ENCODE measurements at places on chromosomes 5 and 9.
A peak's percentile ranks its signal among the peaks of the same experiment; 100 is the strongest.

DNA sequence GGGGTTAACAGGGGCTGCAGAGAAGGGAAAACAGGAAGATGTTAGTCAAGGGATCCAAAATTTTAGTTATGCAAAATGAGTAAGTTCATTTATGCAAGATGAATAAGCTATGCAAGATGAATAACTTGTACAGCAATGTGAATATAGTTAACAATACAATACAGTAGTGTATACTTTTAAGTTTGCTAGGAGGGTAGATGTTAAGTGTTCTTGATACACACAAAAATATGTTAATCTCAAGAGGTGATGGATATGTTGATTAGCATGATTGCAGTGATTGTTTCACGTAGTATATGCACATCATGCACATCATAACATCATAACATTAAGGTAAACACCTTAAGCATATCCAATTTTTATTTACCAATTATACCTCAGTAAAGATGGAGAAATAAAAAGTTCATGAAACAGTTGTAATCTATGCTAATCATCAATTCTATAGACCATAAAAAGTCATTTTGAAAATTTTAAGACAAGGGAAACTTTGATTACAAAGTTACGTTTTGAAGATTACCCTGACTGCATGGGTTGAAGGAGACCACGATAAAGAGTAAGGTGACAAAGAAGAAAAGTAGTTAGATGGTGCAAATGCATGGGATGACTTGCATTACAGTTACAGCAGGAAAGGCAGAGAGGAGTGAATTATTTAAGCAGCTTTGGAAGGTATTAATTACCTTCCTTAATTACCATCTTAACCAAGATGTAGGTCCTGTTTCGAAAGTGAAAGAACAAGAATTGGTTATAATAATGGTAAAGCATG, 31.4 kb downstream of the FAM174A start:
- no peak for DNase-seq

GRCh38 chr9:96236854-96237550, 65.0 kb downstream of the HSD17B3 start:
- no peak for DNase-seq

DNA sequence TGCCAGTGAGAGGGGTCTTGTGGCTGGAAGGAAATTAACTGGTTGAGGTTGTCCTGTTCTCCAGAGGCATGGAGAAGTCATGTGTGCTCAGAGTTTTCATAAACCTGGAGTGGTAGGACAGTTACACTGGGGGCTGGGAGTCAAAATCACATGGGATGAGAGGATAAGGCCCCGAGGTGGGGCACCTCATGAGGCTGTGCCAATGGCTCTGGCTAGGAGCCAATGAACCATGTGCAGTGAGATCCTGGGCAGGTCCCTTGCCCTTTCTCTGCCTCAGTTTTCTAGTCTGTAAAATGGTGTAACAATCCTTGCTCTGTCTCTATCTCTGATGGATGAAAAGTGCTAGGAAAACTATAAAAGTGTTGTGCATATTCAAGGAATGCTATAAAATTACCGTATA, 7.0 kb upstream of the SYNPO start:
- no peak for DNase-seq

DNA sequence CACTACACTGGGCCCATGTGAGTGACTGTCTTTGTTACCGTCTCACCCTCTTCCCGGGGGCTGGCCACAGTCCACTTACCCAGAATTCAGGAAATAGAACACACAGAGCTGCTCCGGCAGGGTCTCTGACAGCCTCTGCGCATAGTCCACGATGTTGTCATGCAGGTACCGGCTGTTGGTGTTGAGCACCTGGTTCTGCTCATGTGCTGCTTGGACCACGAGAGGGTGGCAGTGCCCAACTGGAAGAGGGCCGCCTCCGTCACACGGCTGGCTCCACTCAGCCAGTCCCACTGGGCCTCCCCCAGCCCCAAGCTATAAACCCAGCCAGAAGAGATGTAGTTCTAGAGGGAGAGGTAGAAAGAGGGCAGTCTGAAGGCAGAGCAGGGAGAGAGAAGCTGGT, 2.7 kb downstream of the PHYKPL start:
- no peak for DNase-seq

- DNase-seq, result no peak
Measured at GRCh38 chr5:55853041-55853670, 2.0 kb downstream of the IL31RA start.

GRCh38 chr5:16867577-16867953, 68.5 kb downstream of the MYO10 start:
- no peak for DNase-seq

- no peak for DNase-seq
Measured at GRCh38 chr9:79687131-79687447, 115.3 kb downstream of the TLE4 start.

- DNase-seq, result peak; percentile 81
Measured at GRCh38 chr9:137188490-137189296, at the start of the genes ANAPC2 and SSNA1. Gene ANAPC2 (minus strand): TSS chr9:137188560. CDS start chr9:137188532, 28 bp downstream. Gene SSNA1 (plus strand): TSS chr9:137188676. CDS start chr9:137188727, 51 bp downstream.

DNA sequence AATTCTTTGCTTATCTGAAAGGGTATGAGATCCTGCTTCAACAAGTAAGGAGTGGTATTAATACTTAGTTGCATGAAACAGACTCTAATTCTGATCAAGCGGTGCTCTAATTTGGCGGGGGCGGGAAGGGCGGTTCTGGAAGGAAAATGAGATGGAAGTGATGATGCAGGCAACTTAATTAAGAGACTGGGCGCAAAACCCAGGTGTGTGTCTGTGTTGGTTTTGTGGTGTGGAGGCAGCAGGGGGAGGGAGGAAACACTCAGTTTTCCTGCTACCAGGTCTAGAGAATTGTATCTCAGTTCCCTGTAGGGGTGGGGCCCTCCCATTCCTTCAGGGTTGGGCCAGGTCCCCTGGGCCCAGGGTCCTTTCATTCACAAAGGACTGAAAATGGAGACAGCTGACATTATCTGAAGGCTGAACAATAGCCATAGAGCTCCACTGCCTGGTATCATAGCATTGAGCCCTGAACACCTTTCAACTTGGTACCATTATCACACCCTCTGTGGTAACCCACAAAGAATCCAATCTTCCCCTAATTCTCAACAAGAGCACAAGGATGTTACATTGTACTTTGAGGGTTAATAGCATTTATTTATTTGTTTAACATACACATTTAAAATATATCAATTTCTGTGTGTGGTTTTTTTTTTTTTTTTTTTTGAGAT, 17.2 kb upstream of the C5orf47 start:
- DNase-seq, result no peak

DNA sequence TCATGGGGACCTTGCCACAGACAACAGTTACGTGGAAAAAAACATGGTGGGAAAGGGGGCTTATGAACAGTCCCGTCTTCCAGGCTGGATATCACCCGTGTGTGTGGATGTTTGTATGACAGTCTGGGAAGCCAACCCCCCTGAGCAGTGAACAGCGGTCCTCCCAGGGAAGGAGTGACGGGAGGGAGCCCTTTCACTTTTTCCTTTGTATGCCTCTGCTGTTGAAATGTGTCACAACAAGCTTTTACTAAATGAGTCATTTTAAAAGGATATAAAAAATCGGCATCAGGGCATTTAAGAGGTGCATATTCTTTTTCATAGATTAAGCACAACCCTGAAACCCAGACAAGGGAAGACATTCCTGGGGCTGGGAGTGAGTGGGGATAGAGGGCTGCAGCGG, 5.1 kb downstream of the MYMK start:
- DNase-seq, result no peak

GRCh38 chr9:70257991-70258691, 637 bp upstream of the SMC5 start:
- no peak for DNase-seq

GRCh38 chr5:143779506-143779905, 32.5 kb upstream of the HMHB1 start:
- no peak for DNase-seq
